ENCODE measurements at places on chromosomes 1 and 21.
A peak's percentile ranks its signal among the peaks of the same experiment; 100 is the strongest.

- DNase-seq = no peak
Measured at GRCh38 chr1:156367383-156368156, 1.4 kb upstream of the RHBG start.

DNA sequence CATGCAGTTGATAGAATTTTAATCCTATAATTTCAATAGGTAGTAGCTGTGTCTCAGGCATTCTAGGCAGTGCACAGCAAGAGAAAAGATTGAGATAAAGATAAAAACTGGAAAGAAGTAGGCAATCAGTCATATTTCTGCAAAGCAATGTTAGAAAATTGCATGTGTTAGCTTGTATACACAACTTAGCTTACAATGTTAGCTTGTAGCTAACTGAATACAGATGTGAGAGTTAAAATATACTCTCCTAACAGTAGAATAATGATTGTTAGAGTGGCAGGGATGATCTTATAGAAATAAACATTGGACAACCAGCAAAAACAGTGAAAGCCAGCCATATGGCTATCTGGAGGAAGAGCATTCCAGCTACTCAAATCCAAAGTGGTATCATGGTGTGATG is 29.0 kb downstream of the PTPRC start:
- no peak for DNase-seq

- DNase-seq = no peak
Measured at GRCh38 chr21:42398436-42399028, 2.7 kb upstream of the TMPRSS3 start.

DNA sequence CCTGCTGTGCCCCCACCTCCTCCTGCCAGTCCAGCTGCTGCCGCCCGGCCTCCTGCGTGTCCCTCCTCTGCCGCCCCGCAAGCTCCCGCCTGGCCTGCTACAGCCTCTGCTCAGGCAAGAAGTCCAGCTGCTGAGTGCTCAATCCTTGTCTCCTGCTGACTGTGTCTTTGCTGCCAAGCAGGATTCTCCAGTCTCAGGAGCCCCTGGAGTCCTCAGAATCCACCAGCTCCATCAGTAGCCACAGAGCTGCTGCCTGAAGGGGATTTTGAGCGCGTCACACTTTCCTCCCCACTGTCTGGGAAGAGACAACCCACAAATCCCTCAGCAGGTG is 973 bp downstream of the KRTAP10-11 start:
- no peak for DNase-seq

GRCh38 chr1:155168456-155169210 is 4.5 kb downstream of the KRTCAP2 start:
- no peak for DNase-seq

GRCh38 chr1:245500546-245500945 is 345.8 kb downstream of the KIF26B start:
- DNase-seq = no peak

GRCh38 chr21:44940116-44940631 is 345 bp downstream of the SLX9 start:
- peak; percentile 20 for DNase-seq

- DNase-seq = no peak
Measured at GRCh38 chr21:29677326-29677725, 262.5 kb downstream of the GRIK1 start.

GRCh38 chr1:48969971-48970370 is 193.3 kb upstream of the BEND5 start:
- no peak for DNase-seq

DNA sequence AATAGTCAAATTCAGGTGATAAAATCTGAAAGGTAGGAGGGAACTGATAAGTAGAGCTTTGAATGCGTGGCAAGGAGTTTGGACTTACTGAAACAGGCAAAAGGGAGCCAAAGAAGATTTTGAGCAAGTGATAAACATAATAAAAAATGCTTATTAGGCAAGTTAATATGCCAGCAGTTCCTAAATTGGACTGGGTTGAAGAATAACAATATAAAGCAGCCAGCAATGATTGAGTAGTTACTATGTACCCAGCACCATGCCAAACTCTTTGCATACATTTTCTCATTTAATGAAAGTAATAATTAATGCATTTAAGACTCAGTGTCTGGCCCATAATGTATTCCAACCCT is 23.8 kb upstream of the AHCYL1 start:
- no peak for DNase-seq

GRCh38 chr1:13801232-13801631 is 101.2 kb downstream of the PRDM2 start:
- no peak for DNase-seq

GRCh38 chr1:216090556-216090955 is 332.7 kb downstream of the USH2A start:
- no peak for DNase-seq

DNA sequence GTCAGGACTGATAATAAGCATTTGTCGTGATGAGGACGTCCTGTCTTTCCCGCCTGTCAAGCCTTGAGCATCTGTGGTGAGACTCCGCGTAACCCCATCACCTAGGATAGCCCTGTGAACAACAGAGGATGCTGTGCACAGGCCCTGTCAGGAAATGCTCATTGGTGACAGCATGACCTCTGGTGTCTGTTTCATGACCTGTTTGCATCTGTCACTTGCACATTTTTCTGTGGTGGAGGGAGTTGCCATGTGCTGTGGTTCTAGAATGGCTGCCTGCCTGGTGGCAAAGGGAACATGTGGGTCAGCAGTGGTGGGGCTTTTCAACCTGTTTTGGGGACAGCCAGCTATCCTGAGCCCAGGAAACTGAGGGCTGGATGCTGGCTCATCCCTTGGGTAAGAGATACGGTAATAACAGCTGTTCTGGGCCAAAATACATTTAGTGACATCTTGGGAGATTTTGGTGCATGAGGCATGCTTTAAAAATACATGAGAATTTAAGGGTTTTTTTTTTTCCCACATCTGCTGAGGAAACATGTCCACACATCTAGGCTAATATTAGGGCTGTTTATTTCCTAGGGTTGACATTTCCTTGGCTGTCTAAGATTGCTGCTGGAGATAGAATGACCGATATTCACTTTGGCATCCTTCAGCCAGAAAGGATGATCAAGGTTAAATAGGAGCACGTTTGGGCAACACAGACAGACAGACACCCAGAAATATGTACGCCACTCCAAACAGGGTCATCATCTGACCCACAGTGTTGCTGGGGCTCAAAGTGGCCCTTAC is 52.9 kb downstream of the KCNC4 start:
- DNase-seq = no peak

DNA sequence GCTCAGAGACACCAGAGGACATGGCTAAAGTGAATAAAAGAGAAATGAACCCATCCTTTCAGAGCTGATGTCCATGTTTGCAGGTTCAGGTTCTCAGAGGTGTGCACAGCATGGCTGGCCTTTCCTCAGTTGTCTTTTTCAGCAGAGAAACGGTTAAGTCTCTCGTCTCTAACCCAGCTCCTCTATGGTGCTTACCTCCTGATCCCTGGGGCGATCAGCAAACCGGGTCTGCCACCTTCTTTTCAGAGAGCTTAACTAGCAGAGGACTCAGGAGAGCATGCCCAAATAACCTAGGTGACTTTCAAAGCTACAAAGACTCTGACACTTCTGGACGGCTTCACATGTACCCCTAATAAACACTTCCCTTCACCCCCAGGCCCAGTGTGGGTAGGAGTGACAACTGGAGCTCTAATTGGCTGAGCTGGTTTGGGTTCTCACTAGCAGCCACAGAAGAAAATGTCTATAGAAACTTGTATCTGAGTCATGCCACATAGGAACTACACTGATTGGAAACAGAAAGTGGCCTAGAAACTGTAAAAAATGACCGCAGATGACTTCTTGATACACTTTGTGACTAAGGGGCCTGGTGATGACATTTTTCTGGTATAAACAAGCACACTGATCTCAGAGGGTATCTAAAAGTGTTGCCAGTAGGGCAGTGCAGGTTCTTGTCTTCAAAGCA is at the start of gene AIM2:
TSS of gene AIM2 (minus strand) at position 329 of the 682 bp plus-strand sequence. CDS start 3,267 bp downstream, outside the sequence.
- peak; percentile 86 for DNase-seq

DNA sequence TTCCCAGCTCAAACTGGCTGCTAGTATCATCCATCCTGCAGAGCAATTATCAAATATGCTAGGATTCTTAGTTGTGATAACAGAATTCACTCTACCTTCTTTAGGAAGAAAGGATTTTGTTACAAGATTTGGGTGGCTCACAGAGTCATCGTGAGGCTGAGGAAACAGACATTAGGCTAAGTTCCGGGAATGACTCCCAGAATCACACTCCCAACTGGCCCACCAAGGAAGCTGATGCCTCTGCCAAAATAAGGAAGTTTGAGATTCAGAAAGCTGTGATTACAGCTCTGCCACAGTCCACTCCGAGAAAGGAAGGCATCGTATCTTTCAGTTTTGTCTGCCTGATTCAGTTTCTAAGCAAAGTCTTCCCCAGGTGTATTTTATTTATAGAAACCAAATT is 50.6 kb upstream of the LYPLAL1 start:
- DNase-seq = no peak

GRCh38 chr1:33364565-33364918 is 43.6 kb upstream of the A3GALT2 start:
- no peak for DNase-seq
